ENCODE measurements at places on chromosomes 6 and 20.
A peak's percentile ranks its signal among the peaks of the same experiment; 100 is the strongest.

DNA sequence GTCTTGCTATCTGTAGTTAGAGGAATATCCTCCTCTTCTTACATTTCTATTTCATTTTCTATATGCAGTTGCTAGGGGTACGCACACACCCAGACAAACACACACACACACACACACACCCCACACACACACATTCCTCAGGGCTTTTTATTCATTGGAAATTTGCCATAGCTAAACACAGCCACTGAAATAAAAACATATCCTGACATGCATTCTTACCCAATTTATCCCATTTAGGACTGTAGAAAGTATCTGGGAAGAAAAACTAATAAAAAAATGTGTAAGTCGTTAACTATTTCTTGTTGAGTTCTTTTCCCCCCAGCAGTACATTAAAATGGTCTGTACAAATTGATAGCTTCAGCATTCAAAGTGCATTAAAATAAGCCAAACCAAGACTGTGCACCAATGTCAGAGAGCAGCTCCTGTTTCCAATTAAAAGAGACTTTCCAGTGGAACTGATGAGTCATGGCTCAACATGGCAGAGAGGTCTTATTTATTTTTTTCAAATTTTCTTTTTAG, 357.9 kb upstream of the AGPAT4 start:
- peak; percentile 89 for DNase-seq

DNA sequence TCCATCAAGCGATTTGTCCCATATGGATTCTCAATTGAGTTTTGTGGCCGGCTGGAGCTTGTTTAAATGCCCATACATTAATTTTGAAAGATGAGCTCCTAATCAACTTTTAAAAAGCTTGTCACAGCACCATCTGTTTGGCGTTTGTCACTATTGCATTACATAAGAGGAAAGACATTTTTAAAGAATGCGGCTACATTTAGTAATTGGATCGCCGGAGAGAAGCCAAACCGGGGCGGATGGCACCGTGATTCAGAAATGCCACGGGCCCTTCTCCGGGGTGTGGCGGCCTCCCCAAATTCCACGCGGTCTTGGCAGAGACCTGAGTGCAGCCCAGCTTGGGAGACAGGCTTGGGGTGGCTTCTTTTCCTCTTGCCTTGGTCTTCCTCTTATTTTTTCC, 67.7 kb upstream of the ZNFX1 start:
- DNase-seq: no peak

DNA sequence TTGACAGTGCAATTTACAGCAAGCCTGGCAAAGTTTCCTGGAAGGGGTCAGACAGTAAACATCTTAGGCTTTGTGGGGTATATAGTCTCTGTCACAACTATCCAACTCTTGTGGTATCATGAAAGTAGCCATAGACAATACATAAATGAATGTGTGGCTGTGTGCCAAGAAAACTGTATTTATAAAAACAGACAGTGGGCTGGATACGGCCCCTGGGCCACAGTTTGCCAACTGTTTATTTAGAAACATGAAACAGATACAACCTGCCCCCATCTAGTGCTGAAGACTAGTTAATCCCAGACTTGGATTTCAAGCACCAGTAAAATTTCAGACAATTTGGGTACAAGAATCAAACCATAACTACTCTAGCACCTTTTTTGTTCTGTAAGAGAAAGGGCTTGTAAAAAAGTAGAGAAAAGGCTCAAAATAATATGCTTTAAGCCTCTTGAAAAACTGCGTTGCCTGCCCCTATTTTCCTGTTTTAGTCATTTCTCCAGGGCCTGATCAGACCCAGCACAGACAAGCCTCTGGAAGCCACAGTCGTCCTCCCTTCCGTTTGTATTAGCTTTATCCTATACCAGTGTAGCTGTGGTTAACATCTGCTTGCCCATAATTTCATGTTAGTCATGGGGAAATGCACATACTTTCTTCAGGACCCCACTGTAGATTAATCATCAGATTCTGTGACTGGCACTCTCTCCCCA, 30.8 kb downstream of the JAG1 start:
- no peak for DNase-seq

DNA sequence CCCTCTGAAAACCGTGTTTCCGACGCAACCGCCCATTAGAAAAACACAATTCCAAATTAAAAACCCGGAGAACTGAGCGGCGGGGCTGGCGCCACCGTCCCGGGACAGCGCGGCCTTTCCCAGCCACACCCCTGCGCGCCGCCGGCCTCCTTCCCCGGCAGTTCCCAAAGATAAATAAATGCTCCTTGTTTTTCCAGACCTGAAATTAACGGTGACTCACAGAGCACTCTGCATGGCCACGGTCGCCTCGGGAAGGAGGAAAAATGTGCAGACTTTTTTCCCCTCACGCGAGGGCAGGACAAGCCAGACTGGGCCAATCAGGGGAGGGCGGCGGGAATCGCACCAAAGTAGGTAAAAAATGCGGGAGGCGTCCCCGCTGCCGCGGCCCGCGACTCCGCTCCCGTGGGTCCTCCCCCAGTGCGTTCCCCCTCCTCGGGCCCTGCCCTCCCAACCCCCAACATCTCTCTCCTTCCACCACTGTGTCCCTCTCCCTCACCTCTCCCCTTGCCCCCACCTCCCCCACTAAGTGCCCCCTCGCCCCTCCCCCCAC, 828 bp upstream of the DSTN start:
- peak; percentile 93 for DNase-seq

- DNase-seq: no peak
Measured at GRCh38 chr6:93219447-93219846, 199.9 kb downstream of the EPHA7 start.

DNA sequence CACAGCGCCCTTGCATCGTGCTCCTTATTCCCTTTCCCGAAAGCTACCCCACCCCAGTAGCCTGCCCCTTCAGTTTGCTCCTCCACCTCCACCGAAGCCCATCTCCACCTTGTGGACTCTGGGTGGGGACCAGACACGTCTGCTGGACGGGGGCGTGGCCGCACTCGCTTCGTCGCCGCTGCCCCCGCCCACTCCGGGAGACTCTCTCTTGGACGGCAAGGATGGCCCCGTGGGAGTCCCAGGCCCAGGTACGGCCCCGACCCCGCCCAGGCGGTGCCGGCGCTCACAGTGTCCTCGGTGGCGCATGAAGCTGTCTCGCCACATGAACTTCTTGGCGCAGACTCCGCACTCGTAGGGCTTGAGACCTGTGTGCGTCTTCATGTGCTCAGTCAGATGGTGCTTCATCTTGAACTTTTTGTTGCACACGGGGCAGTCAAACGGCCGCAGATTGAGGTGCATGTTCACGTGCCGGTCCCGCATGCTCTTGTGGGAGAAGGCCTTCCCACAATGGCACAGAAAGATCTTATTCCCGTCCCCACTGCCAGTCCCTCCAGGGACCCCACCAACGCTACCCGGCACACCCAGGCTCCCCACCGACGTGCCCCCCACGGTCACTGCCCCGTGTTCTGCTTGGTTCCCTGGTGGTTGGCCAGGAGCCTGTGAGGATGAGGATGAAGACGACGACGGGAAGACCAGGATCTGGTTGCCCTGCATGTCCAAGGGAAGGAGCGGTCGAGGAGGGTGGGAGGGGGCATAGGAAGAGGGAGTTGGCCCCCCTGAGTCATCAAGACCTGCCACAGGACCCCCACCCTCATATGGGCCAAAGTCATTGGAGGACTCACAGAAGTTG, 1.3 kb upstream of the TAPBP start:
- no peak for DNase-seq

DNA sequence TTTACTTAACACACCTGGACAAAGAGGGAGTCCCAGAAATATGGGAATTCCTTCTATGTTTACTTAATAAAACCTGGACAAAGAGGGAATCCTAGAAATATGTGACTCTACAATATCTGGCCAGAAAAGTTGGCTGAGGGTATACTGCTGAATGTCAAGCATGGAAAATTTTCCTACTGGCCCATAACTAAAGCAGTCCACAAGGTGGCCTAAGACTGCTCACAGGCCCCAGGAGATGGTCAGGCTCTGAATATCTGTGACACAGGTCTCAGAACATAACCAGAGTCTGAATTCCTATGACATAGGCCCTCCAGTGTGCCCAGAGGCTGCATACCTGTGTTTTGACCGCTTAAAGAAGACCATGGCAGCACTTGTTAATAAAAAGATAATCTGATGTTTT, 578.2 kb upstream of the NRSN1 start:
- no peak for DNase-seq

DNA sequence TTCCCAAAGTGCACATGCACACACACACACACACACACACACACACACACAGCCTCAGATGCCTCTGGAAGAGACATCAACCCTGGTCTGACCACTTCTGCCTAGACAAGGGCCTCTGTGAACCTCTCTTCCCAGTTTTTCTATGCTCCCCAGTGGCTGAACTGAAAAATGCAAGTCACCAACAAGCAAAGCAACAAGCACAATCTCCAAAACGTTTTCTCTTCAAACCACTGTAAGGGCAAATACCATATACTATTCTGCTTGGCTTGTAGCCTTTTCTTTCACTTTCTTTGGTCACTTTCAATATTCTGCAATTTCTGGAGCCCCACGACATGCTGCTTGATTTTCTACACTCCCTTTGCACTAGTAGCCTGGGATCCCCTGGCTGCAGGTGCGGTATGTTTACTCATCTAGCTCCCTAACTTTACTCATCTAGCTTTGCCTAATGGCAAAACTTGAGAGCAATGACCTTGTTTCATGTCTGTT, 121.4 kb upstream of the DST start:
- DNase-seq: no peak

DNA sequence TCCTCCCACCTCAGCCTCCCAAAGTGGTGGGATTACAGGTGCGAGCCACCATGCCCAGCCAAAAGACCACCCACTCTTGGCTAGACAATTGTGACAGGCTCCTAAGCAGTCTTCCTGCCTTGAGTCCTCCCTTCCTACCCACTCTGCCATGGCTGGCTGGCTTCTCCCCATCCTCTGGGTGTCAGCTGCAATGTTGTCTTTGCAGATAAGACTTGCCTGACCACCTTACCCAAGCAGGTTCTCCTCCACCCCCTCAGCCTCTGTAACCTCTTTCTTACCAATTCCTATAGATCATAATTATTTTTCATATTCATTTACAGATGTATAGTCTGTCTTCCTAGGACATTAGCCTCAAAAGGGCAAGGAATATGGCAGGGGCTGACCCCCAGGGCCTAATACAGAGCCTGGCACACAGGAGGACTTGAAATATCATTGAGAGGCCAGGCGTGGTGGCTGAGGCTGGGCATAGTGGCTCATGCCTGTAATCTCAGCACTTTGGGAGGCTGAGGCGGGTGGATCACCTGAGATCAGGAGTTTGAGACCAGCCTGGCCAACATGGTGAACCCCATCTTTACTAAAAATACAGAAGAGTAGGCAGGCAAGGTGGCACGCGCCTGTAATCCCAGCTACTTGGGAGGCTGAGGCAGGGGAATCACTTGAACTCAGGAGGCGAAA, 28.7 kb upstream of the SPAG4 start:
- DNase-seq: no peak

DNA sequence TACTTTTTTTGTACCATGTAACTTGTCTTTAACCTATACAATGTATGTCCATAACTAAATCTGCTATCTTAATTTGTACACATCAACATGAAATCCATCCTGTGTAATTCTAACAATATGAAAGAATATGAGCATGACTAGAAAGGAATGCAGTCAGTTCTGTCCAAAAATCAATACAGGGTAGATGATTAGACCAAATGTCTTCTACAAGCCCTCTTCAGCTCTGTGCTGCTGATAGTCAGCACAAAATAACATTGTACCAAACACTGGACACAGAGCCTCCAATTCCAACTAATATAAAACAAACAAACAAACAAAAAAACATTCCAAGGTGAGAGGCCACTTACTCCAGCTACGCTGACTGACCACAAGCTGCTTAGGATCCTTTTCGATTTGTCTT, 301.4 kb upstream of the IRAK1BP1 start:
- DNase-seq: no peak

- peak; percentile 55 for DNase-seq
Measured at GRCh38 chr6:36659271-36659670, 19.2 kb upstream of the CDKN1A start.

- no peak for DNase-seq
Measured at GRCh38 chr6:33868141-33868540, 64.3 kb upstream of the MLN start.

DNA sequence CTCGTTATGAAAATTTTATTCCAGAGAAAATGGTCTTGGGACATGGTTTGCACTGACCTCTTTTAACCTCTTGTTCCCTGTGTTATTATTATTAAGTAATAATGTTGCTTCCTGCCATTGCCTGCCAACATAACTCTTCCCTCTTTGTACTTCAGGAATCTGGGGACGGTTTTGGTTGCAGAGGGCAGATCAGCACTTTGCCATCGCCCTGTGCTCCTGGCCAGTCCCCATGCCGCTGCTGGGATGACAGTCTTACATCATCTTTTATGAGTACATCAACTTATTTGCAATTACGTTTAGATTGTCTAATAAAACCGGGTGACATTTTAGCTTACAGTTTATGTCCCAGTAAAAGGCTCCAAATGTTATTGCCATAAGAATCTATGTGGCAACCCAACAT, 157.2 kb downstream of the CDH26 start:
- DNase-seq: no peak

GRCh38 chr6:68235326-68235784, 399.7 kb upstream of the ADGRB3 start:
- DNase-seq: no peak

DNA sequence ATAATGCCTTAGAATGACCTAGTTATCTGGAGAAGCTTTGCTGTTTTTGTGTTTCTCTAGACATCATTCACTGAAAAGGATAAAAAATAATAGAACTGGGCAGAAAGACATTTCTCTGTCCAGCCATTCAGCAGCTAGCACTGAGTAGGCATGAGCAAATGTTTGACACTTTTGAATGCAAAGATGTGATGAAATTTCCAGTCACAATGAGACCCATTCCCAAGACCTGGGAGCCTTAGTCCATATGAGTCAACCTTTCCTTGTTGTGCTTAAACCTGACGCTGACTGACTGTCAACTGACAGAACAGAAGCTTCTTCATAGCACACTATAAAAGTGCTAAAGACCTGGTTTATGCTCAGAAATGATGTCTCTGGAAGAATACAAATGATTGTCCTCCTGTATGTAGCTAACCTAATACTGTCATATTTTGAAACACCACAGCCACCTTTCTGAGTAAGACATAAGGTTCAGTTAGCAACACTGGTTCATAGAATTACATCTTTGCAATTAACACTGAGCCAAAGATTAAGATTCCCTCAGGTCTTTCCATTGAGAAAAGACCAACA, 17.1 kb downstream of the RALGAPA2 start:
- no peak for DNase-seq

GRCh38 chr6:126914801-126915200, 203.7 kb upstream of the RSPO3 start:
- no peak for DNase-seq

Measured in astrocyte of the cerebellum (primary cell).